ENCODE measurements at places on chromosomes 5 and 9.

GRCh38 chr5:113474100-113474728, 14.0 kb downstream of the MCC start:
- DNase-seq = no peak

DNA sequence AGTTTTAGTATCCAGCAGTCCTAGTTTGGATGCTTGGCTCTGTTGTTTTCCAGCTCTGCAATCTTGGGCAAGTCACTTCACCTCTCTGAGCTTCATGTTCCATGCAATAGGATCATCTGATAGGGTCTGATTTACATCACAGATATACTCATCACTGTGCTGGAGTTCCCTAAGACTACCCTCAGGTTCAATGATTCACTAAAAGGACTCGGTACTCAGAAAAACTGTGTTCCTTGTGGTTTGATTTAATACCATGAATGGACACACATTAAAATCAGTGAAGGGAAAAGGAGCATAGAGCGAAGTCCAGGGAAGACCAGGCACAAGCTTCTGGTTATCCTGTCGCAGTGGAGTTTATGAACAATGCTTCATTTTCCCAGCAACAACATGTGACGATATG, 119.9 kb upstream of the EFNA5 start:
- DNase-seq = no peak

DNA sequence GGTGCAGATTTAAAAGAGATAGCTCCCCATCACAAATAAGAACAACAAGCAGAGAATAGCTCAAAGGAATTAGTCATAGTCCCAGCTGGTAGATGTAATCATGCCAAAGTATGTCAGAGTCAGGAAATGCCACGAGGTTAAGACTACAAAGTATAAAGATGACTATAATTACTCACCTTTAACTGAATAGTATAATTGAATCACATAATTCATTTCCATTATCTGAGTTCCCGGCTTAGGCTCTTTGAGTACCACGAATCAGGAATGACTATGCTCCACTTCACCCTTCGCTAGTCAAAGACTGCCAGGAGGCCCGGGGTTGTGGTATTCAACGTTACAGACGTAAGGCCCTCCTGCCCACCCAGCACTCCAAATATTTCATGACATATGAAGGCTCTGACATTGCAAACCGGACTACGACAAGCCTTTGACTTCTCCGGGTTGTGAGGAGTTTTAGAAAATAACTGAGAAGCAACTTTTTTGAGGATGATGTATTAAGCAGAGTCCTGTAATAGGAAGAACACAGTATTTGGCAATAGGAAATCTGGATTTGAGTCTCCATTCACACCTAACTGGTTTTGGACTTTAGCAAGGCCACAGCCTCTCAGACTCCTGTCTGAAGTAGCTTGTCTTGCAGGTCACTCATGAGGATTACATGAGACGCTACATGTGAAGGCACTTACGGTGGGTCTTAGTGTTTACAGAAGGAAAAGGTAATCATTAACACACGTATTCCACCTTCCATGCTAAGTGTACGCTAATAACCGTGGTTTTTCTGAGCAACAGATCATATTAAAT, 64.6 kb downstream of the ENC1 start:
- no peak for DNase-seq

GRCh38 chr5:180868960-180869359, 7.9 kb upstream of the ZFP62 start:
- DNase-seq = peak; percentile 60

- DNase-seq = no peak
Observed at GRCh38 chr9:127502706-127503378, 51.5 kb downstream of the LRSAM1 start.

DNA sequence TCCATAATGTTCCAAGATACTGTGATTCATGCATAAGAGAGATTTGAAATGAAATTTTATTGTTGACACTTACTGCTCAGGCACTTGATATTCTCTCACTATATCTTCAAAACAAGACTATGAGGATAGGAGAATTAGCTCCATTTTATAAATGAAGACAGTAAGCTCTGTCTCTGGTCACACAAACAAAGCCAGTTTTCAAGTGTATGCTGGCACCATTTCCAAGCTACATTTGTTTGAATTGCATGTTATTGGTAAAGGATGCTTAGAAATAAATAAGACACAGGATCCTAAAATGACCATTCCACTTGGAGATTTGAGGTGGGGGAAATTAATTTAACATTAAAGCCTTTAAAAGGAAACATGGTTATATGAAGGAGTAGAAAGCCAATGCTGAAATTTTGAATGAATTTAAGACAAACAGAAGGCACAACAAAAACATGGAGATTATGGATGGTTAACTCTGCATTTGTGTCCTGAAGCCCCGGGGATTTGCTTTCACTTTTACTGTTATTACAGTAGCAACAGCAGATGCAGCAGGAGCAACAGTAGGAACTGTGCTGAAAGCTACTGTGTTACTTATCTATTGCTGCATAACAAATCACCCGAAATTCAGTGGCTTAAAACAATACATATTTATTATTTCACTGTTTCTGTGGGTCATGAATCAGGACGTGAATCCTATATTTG, 79.7 kb upstream of the ASTN2 start:
- no peak for DNase-seq

DNA sequence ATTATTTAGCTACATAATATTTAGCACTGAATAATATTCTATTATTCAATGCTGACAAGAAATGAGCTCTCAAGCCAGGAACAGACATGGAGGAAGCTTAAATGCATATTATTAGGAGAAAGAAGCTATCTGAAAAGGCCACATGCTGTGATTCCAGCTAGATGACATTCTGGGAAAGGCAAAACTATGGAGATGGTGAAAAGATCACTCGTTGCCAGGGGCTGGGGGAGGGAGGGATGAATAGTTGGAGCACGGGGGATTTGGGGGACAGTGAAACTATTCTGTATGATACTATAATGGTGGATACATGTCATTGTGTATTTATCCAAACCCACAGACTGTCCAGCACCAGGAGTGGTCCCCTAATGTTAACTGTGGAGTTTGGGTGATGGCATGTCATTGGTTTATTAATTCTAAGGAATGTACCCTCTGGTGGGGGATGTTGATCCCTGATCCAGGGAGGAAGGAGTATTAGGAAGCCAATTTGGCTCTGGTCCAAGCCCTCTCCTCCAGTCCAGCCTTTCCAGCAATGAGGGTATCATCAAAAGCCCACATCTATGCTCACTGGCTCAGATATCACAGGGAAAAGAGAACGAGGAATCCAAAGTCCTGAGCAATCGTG, 162.5 kb downstream of the COL23A1 start:
- DNase-seq = no peak

- DNase-seq = no peak
Observed at GRCh38 chr5:73140801-73141200, 20.4 kb downstream of the TMEM171 start.

DNA sequence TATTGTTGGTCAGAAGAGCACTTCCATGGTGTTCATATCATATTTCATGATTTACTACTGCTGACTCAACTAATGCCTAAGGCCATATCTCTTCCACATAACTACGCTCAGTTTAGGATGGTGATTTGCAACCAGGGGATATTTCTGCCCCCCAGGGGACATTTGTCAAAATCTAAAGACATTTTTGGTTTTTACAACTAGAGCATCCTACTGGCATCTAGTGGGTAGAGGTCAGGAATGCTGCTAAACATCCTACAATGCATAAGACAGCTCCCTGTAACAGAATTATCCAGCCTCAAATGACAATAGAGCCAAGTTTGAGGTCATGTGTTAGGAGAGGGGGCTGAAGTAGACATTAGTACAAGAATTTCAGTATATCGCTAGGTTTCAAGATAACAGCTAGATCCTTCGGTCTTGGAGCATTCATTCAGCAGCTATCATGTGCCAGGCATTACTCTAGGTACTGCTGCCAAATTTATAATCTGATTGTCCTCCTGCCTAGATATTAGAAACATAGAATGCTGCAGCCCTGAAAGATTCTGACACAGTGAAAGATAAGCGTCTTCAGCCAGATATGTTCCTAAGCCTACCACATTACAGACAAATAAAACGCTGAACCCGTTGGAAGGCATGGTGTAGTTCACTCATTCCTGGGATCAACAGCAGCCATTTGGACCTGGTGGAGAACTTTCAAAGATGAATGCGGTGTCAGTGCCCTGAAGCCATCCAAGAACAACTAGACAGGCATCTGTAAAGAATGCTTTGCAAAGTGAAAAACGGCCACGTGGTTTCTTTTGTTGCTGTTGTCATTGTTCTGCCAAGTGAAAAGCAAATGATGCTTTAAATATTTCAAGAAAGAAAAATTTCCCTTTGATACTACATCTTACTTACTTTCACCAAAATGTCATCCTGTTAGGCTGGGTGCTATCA, 55.5 kb upstream of the FST start:
- no peak for DNase-seq

- DNase-seq = no peak
Observed at GRCh38 chr9:5764130-5764868, 68.6 kb downstream of the ERMP1 start.

DNA sequence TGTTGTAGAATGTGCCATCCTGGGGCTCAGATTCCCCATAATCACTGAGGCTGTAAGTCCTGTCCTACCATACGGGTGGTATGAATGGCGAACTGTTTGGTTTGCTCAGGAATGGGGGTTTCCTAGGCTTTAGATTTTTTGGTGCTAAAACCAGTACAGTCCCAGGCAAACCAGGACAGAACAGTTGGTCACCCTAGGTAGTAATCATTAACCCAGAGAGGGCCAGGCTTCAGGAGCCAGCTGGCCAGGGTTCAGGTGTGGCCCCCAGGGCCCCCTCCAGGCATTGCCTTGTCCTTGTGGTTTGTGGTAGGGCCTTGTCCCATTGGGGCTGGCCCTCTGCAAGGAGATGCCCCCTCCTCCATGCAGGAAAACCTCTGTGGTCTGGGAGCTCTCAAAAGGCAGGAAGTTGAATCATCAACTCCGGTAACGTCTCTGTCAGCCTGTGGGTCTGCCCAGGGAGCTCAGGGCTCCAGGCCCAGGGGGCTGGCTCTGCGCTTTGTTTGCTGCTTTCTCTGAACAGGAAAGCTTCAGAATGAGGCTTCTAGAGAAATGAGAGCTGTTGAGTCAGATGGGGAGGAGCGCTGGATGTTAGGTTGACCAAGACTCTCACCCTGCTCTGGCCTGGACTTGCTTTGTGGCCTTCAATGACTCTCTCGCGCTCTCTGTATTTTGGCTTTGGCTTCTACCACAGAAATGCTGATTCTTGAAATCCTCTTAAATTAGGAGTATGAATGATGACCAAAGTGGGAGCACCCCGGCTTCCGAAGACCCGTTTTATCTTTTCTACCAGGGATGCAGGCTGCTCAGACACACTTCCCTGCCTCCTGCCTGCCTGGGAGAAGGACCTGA, 22.2 kb upstream of the JADE2 start:
- DNase-seq = peak; percentile 72

GRCh38 chr9:82882138-82882537, 180.8 kb downstream of the RASEF start:
- DNase-seq = no peak

DNA sequence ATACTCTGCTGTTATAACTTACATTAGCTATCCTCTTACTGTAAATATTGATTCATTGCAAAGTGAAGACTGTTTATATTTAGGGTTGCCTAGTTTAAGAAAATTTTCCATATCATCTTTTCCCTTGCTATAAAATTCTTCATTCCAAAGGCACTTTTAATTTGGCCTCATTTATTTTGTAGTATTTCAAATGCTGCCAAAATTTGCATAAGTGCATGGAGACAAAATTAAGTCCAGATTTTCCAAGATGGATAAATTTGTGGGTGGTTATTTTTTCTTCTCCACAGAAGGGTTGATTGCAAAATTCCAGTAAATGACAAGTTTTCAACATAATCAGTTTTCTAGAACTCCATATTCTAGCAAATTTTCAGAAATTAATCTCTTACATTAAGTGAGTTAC, 141.5 kb upstream of the MTAP start:
- DNase-seq = no peak

- DNase-seq = no peak
Observed at GRCh38 chr5:153893817-153894216, 144.9 kb downstream of the FAM114A2 start.

- no peak for DNase-seq
Observed at GRCh38 chr5:106205916-106206571, 1464.7 kb downstream of the EFNA5 start.

DNA sequence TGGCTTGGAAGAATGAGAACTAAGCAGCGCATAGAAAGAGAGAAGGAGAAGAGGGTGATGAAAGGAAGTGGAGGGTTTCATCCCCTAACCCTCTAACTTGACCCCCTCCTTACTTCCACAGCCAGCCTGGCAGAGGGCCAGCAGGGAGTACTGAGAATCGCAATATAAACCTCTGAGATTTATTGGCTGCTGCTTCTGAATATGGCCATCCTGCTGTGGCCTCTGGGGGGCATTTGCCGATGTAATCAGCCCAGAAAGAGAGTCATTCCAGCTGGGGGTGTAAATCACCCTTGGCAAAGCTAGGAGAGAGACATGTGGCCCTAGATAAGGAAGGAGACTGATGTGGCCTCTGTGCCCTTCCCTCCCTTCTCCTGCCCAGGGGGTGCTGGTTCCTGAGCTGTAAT, 960 bp upstream of the GFRA3 start:
- DNase-seq = no peak

GRCh38 chr5:52283221-52283620, 504.5 kb upstream of the ITGA1 start:
- DNase-seq = no peak

GRCh38 chr9:69745716-69746437, 13.9 kb downstream of the PTAR1 start:
- DNase-seq = no peak

DNA sequence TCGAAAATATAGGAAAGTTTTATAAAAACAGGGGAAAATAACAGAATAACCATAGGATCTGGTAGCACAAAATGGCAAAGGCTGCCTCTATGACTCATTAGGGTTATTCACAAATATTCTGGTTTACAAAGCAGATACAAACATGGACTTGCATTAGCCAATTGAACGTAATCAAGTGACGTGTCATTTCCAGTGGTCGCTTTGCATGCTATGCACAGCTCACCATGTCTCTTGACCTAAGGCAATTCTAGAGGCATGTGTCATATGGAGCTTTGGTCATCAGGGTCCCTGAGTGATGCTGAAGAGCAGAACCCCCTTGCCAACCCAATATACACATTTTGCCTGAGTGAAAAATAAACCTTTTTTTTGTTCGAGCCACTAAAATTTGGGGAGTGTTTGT, 158.8 kb downstream of the TMEM161B start:
- no peak for DNase-seq

- DNase-seq = no peak
Observed at GRCh38 chr5:28226407-28226806, 1188.0 kb upstream of the CDH9 start.

DNA sequence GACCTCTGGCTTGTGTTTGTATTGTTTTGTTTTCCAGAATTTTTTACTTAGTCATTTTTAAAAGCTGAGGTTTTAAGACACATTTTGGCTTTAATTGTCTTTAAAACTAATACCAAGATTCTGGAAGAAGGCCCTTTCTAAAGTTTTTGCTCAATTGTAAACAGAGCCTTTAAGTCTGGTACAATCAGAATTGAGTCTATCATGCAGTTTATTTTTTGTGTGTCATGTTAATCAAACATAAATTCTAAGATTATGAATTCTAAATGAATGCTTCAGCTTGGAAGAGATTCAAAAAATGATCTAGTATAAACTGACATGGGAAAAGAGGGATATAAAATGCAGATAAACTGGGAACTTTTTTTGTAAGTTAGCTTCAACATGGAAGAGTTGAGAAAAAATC, 882.7 kb downstream of the TLE1 start:
- no peak for DNase-seq

GRCh38 chr5:123344816-123345426, 78.3 kb downstream of the CEP120 start:
- no peak for DNase-seq
